ENCODE measurements at places on chromosomes 3 and 15.

DNA sequence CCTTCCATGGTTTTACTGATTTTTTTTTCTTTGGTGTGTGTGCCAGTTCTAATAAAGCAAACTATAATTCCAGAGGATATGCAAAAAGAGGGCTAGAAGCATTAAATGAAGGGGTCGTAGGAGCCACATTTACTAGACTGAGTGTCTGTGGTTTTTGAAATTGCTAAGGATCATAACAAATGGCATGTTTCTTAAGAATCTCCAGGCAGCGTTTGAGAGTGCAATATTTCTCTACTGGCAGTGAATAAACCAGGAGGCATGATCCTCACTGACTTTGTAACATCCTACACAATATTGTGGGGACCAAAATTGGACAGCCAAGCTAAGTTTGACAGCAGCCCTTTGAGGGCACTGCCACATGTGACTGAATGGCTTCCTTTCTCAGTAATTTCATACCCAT is 115.9 kb upstream of the CCNL1 start:
- no peak for DNase-seq

DNA sequence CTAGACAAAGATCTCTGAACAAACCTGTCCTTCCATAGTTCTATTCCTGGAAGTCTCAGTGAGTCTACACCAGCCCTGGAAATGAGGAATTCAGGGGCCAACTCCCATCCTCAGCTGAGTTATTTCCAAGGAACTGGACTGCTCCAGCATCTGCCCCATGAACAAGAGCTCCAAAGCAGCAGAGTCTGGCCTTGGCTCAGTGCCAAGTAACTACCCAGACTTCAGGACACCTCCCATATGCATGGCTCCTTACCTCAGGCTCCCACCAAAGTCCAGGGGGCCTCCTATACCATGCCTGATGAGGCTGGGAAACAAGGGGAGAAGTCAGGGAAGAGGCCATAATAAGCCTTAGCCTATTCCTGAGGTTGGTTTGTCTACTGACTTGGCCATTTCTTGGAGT is 45.0 kb downstream of the FAIM start:
- DNase-seq, result no peak

DNA sequence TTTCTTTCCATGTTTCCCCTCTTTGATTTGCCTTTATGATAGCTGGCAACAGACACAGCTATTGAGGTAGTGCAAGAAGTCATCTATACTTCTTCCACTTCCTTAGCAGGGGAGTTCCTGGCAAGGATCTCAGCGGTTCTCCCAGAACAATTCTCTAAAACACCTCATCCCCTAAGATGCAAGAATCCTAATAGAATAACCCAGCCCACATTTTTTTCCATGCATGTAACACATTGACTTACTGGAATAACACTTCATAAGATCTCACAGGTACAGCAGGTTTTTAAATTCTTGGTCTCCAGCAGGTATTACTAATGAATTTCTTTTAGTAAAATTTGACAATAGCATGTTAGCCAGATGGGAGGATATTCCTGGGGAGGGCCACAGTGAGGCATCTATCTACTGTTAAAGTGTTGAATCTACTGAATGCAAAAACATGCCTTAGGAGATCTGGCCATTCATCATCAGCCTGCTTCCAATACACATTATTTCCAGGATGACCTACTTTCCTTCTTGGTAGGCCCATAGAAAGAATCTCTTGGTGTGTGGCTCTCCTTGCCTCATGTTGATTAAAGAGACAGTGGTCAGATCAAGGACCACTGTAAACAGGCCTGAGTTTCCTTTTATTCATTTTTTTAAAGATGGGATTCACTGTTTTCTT is 78.5 kb downstream of the RAD18 start:
- no peak for DNase-seq

GRCh38 chr3:33046521-33046920 is 50.4 kb downstream of the GLB1 start:
- no peak for DNase-seq

- no peak for DNase-seq
Observed at GRCh38 chr3:132294906-132295305, 22.3 kb upstream of the ACP3 start.

DNA sequence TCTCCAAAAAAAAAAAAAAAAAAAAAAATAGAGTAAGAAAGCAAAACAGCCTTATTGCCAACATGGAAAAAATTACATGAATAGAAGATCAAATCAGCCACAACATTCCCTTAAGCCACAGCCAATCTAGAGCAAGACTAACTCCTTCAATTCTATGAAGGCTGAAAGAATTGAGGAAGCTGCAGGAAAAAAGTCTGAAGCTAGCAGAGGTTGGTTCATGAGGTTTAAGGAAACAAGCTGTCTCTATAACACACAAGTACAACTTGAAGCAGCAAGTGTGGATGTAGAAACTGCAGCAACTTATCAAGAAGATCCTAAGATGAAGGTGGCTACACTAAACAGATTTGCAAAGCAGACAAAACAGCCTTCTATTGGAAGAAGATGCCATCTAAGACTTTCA is 9.3 kb downstream of the PARL start:
- no peak for DNase-seq

DNA sequence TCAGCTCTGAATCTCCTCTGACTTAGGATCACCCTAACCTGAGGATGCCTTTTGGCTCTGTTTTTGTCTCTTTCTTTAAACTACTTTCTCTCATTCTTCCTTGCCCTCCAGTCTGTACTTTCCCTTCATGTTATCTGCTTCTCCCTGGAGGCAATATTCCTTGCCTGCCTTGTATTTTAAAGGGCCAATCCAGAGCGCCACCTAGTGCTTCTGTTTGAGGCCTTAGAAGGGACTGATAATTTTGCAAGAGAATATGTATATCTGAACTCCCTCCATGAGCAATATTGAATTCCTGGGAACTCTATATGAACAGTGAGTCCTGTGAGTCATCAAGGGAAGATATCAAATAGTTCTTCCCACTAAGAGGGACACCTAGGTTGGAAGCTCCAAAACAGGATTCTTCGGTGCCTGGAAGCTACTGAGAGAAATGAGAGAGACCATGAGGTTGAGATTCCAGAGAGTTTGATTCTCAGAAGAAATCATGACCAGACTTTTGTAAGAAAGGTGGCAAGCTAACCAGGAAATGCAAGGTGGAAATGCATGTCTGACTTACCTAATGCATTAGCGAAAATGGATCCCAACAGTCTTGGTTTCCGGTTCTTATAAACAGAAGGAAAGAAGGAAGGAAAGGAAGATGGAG is 203.8 kb upstream of the CD96 start:
- DNase-seq, result no peak

DNA sequence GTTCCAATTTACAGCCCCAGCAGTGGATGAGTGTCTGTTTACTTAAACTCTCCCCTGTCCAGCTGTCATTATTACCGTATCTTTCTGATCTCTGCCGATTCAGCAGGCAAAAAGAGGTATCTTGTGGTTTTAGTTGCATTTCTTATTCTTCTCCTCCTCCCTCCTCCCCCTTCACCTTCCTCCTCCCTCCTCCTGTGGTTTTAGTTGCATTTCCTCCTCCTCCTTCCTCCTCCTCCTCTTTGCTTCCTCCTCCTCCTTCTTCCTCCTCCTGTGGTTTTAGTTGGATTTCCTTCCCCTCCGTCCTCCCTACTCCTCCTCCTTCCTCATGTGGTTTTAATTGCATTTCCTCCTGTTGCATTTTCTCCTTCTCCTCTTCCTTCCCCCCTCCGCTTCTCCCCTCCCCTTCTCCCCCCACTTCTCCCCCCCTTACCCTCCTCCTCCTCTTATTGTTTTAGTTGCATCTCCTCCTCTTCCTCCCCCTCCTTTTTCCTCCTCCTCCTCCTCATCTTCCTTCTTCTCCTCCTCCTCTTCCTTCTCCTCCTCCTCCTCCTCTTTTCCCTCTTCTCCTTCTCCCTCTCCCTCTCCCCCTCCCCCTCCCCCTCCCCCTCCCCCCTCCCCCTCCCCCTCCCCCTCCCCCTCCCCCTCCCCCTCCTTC is 25.3 kb upstream of the VPS33B start:
- no peak for DNase-seq

GRCh38 chr3:194218646-194219453 is 82.9 kb downstream of the HES1 start:
- no peak for DNase-seq

GRCh38 chr3:136152176-136152843 is 43.8 kb downstream of the MSL2 start:
- DNase-seq, result no peak

Measured in activated naive CD8-positive, alpha-beta T cell treated with anti-CD3 and anti-CD28 coated beads, Interleukin-2, amount 50 U/mL, for 16 hours (primary cell).